ENCODE measurements at places on chromosomes 16 and 17.

GRCh38 chr17:77693301-77693700, 265.2 kb upstream of the TNRC6C start:
- DNase-seq, result peak; percentile 74

DNA sequence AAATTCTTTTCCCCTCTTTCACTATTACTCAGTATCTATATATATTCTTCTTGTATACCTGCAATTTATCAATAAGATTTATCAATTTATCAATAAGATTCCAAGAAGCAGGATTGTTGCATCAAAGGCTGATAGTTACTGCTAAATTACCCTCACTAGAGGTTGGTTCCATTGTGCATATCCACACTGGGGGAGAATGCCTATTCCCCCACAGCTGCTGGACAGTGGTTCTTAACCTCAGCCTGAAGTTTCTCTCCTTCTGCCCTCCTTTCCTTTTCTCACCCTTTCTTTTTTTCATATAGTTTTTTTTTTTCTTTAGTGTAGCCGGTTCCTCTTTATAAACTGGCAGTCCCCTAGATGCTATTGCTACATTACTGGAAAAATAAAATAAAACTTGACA, 6.3 kb downstream of the C17orf78 start:
- no peak for DNase-seq

DNA sequence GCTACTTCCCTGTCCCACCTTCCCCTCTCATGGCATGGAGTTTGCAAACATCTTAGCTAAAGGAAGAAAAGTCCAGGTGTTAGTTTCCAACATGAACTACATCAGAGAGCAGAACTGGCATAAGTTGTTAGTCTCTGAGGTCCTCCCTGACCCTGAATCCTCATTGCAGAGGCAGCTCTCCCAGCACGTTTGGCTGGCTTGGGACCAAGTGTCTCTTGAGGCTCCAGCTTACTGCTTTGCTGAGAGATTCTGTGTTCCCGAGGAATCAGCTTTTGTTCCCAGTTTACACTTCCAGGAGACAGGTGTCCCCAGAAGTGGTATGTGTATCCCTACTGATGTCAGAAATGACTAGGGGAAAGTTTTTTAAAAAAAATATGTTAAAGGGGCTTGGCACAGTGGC, 14.7 kb downstream of the DNAH9 start:
- DNase-seq, result no peak

- no peak for DNase-seq
These were observed 404.0 kb downstream of the CDH11 start for GRCh38 chr16:64717871-64718270.
